HCEC 1CT (cell line): ENCODE measurements at places on chromosomes 6 and 20.

GRCh38 chr20:10652660-10653261 lies 21.0 kb downstream of the JAG1 start:
- DNase-seq, result no peak

DNA sequence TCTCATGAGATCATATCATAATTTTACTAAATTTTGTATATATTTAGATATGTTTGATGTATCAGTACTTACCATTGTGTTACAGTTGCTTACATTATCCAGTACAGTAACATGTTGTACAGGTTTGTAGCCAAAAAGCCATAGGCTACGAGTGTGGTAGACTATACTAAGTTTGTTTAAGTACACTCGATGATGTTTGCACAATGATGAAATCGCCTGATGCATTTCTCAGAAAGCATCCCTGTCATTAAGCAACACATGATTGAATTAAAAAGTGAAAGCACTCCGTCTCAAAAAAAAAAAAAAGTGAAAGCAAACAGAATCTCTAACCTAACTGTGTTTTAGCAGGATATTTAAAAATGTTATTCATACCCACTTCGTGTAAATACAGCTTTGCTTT lies 104.9 kb upstream of the TFAP2D start:
- DNase-seq, result no peak

GRCh38 chr6:16168121-16168520 lies 39.2 kb downstream of the MYLIP start:
- DNase-seq, result no peak

- DNase-seq, result no peak
Measured at GRCh38 chr6:149278997-149279396, 38.5 kb upstream of the TAB2 start.

GRCh38 chr20:51688600-51689244 lies 79.5 kb downstream of the ATP9A start:
- DNase-seq, result no peak

DNA sequence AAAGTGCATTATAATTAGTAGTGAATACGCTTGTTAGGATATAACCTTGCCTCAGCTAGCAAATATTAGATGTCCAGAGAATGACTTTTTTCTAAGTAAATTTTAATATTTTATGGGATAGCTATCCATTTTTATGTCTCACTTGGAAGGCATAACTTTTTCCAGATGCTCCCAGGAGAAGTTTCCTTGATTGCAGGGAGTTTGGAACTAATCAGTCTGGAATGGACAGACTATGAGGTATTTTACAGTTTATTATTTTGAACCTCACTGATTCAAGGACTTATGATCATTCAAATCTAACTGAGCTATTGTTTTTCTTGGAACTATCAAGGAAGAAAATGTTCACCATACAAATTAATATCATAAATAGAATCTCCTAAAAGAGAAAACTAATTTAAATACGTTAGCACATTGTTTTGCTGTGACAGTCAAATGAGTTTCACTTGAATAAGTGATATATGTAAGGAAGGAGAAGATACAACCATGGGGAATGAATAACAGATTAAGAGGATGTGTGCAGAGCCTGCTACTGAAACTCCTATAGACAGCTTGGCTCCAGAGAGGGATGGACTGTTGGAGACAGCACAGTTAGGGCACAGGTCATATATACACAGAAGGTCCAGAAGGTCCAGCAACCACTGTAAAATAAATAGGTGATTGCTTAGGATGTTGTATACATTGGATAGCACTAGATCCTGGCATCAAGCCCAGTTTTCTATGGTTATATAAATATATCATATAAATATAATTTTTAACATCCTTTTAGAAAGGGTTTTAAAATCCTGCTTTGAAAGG lies 20.6 kb upstream of the LCA5 start:
- no peak for DNase-seq

DNA sequence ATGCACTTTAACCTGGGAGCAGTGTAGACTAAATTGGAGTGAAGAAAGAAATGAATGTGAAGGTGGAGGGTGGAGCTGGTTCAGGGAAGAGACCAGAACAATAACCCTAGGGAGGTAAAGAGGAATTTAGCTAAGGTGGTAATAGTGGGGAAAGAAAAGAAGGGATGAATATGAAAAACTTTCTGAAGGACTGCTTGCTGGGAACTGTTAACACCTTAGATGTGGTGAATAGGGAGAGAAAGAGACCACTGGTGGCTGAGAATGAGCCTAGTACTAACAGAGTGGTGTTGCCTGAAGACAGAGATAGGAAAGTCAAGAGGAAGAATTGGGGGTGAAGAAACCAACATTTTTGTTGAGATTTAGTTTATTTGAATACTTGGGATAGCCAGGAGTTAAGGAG lies 78.4 kb upstream of the HS3ST5 start:
- no peak for DNase-seq

- DNase-seq, result peak; percentile 66
Measured at GRCh38 chr20:50191065-50191543, 474 bp downstream of the CEBPB start.

GRCh38 chr6:150201285-150201684 lies 58.4 kb downstream of the PPP1R14C start:
- no peak for DNase-seq

GRCh38 chr20:37095108-37095598 lies 644 bp downstream of the RBL1 start:
- peak; percentile 13 for DNase-seq

DNA sequence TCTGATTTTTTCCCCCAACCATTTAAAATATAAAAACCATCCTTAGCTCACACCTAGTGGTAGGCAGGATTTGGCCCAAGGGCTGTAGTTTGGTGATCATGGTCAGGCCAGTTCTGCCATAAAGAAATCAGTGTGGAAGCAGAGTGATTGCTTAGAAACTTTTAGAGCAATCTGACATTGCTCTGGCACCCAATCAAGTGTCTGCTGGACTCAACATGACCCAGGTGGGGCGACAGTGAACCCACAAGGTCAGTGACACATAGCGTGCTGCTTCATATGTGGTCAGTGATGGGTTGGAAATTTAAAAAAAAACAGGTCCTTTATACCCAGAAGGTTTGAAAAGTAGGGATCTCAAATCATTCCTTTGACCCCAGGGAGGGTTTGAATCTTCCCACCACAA lies 107.9 kb downstream of the BANF2 start:
- DNase-seq, result peak; percentile 3

DNA sequence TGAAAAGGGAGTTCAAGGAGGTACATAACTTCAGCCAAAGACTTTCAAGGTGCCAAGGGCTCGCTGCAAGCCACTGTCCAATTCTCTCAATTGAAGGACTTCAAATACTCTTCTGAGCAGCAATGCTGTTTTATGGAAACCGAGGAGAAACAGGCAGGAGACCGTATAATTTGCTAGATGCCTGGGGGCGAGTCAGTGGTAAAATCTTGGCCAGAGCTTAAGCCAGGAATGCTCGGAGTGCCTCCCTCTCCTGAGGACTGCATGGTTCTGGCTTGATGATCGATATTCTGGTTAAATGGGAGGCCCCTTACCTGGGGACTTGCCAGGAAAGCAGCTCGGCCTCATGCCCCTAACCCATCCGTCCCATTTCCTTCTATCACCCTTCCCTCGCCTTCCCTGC lies 35.8 kb upstream of the NOP56 start:
- no peak for DNase-seq

DNA sequence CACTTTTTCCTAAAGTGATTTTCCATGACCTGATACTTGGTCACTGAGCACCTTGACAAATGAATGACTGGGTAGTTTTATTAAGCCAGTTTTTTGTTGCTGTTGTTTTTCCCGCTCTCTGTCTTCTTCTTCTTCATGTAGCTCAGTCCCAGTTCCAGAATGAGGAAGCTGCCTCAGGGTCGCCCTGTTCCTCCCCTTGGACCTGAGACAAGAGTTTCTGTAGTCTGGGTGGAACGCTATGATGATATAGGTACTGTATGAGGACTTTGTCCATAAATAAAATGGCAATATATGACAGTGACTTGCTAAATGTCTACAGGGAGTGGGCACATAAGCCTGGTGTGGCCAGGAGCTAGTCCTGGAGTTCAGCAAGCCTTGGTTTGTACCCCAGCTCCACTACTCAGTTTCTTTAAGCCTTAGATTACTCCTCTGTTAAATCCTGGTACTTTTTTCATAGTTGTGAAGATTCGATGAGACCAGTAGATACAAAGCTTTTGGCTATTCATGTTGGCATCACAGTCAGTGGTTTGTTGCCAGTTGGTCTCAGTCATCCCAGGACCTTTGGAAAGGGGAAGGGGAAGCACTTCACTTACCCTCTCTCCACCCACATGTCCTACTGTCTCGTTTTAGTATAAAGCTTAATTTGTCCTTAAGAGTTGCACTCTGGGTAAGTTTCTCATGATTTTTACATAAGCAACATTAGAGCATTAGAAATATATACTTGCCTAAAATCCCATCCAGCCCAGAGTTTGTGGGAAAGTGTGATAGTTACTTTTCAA lies 11.1 kb upstream of the ADIG start:
- DNase-seq, result no peak

- DNase-seq, result no peak
Measured at GRCh38 chr6:128167552-128167951, 266.7 kb upstream of the THEMIS start.

GRCh38 chr6:17313971-17314370 lies 32.8 kb downstream of the RBM24 start:
- DNase-seq, result no peak

DNA sequence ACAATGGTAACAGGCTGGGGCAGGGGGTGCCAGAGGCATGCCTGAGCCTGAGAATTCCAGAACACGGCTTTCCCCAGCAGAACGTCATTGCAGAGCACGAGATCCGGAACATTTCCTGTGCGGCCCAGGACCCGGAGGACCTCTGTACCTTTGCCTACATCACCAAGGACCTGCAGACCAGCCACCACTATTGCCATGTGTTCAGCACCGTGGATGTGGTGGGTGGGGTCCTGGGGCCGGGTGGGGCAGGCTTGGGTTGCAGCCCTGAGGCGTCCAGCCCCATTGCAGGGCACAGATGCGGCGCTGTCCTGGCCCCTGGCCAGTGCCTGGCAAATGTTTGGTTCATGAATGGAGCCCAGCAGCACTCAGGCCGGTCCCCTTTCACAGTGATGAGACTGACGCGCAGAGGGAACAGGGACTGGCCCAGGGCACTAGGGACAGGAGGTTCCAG lies 57.1 kb downstream of the TCP11 start:
- DNase-seq, result no peak
